ENCODE measurements at places on chromosomes 1 and 21.

- no peak for DNase-seq
These were observed 71.3 kb downstream of the PLPP3 start for GRCh38 chr1:56507925-56508522.

GRCh38 chr1:107739201-107739600, 225.8 kb downstream of the VAV3 start:
- no peak for DNase-seq

DNA sequence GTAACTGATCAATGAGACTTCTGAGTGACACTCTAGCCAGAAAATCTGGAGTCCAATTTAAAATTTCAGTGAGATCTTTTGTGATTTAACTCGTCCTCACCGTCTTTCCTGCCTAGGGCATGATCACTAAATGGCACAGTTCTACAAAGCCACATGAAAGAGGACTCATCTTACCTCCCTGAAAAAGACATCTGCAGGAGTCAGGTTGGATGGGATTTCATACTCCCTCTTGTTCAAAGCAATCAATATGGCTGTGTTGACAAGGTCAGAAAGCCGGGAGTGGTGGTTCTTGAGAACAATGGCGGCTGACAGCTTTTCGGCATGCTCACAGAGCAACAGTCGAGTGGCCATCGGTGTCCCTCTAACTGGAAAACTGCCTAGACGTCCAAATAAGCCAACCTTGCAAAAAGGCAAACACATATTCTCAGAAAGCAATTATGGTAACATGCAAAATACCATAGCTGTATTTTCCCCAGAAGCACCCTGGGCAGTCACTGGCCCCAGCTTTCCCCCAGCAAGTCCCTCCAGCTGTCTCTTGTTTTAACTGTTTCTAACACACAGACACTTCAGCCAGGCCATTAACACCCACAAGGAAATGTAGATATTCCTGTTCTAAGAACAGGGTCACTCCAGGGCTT, 36.6 kb upstream of the ACTA1 start:
- DNase-seq = no peak

- peak; percentile 79 for DNase-seq
These were observed 9.3 kb downstream of the C1QB start for GRCh38 chr1:22662318-22662717.

GRCh38 chr1:211715971-211716370, 40.5 kb upstream of the NEK2 start:
- DNase-seq = no peak

DNA sequence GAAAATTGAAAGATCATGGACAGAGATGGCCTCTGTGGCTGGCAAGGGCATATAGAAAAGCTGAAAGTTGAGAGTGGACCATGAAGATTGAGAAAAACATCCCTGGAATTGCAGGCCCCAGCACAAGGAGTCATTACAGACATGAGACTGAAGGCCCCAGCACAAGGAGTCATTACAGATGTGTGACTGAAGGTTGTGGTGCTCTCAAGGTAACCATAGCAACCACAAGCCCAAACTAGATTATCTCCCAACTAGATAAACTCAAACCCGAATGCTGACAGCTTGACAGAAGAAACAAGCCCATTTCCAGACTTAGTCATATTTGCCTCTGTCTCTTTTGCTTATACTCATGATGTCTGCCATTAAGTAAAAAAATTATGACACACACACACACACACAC, 1252.1 kb upstream of the ADGRL4 start:
- no peak for DNase-seq

- no peak for DNase-seq
These were observed 79.2 kb downstream of the MAN1C1 start for GRCh38 chr1:25695771-25696311.

GRCh38 chr1:75745276-75745675, 20.8 kb downstream of the ACADM start:
- DNase-seq = no peak

GRCh38 chr1:101394041-101394440, 157.2 kb downstream of the S1PR1 start:
- DNase-seq = no peak

- peak; percentile 88 for DNase-seq
These were observed at the start of gene FMN2 for GRCh38 chr1:240091614-240092300. Gene FMN2 (plus strand): TSS chr1:240091883. CDS start chr1:240092110, 227 bp downstream.

DNA sequence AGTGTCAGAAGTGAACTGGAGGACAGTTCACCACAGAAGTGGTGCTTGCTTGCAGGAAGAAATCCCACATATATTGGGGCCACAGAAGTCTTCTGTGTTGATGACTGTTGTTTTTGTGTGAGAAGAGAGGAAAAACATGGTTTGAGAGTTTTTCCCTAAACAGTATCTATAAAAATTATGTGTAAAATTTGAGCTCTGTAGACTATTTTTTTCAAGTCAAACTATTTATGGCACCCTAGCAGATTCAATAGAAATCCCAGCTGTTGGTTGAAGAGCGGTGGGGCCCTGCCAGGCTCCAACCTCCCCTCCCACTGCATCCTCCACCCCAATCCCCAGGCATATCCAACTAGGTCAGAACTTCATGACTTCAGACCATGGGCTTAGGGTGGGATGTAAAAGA, 61.6 kb downstream of the NTPCR start:
- no peak for DNase-seq

DNA sequence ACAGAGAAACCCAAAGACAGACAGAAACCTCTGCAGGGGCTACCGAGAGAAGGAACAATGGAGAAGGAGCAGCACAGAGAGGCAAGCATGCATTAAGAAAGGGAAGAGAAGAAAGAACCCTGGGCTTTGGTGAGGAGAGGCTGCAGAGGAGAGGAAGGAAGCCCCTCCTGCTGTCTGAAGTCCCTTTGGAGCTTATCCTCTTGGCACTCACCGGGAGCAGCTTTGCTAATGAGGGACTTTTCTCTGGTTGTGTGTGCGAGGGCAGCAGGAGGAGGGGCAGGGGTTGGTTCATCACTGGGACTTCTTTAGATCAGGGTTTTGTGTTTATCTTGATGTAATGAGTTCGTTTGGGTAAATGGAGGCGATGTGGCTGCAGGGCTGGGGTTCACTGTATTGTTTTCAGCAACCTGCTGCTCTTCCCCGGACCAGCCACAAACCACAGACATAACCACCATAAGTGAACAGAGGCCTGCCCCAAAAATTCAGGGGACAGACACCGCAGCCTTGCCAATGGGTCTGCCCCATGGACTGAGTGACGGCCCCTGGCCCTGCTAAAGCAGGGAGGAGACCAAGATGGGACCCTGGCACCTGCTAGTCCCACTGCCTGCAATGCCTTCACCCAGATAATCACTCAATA, 100.6 kb downstream of the KCND3 start:
- peak; percentile 61 for DNase-seq

DNA sequence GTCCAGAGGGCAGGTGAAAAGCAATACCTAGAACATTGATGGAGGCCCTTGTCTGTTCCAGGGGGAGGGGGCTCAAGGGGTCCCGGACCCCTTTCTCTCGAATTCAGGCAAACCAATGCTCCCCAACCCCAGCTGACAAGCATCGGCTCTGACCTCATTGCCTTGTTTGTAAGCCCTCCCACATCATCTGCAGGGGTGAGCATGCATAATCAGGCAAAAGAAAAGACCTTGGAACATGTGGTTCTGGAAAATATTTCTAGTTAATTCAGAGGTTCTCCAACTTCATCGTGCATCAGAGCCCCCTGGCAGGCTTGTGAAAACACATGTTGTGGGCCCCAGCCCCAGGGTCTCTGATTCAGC, 231.3 kb downstream of the TOMM20 start:
- no peak for DNase-seq

Measured in neural progenitor cell (in vitro differentiated cells).